PC-9 (cell line): ENCODE measurements at places on chromosomes 1 and 21. TPM values are rescaled to one million over a fixed set of nuclear protein-coding genes. Genes with fewer than 3 reads are reported as not detected.

GRCh38 chr1:207145401-207146058 lies 41.5 kb downstream of the C4BPA start:
- H3K27ac ChIP-seq, result no peak overlapping the region
- no peak overlapping the region for H3K4me3 ChIP-seq
- H3K27me3 ChIP-seq, result no peaks in the 10 kb centered on the region
- no peak for DNase-seq

- H3K4me1 ChIP-seq, result peaks cover 16% of the 10 kb centered on the region
- H3K27ac ChIP-seq, result no peak overlapping the region
- H3K27me3 ChIP-seq, result no peaks in the 10 kb centered on the region
- H3K36me3 ChIP-seq, result no peaks in the 10 kb centered on the region
- DNase-seq, result no peak
Observed at GRCh38 chr21:36913247-36914169, 53.0 kb downstream of the HLCS start.

DNA sequence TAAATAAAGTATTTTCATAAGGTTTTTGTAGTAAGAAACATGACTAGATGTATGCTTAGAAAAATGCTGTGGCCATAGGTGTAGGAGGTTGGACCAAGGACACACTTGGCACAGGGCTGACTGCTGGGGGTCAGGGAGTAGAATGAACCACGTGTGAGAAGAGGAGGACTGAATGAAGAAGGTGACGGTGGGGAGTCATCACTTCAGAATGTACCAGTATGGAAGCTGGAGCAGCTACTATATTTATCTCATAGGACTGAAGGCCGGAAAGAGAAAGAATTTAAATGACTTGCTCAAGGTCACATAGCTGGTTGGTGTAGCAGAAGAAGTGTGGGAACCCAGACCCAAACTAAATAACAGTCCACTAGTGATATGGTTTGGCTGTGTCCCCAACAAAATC lies 79.8 kb upstream of the HAO2 start:
- no peak overlapping the region for H3K4me3 ChIP-seq
- H3K4me1 ChIP-seq, result 0 out of 2 replicates have a peak, but pooled peaks cover 4% of the 10 kb centered on the region
- H3K27me3 ChIP-seq, result no peaks in the 10 kb centered on the region
- H3K27ac ChIP-seq, result no peak overlapping the region
- no peak for DNase-seq

- no peak overlapping the region for H3K4me3 ChIP-seq
- DNase-seq, result no peak
- no peaks in the 10 kb centered on the region for H3K4me1 ChIP-seq
- H3K27ac ChIP-seq, result no peak overlapping the region
Observed at GRCh38 chr1:10986525-10986890, 25.9 kb upstream of the TARDBP start.

DNA sequence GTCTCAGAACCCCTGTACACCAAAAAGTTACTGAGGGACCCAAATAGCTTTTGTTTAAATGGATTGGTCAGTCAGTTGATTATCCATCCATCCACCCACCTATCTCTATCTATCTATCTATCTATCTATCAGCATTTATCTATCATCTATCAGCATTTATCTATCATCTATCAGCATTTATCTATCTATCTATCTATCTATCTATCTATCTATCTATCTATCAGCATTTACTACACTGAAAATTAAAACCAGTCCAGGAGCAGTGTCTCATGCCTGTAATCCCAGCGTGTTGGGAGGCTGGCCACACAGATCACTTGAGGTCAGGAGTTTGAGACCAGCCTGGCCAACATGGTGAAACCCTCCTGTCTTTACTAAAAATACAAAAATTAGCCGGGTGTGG lies 47.1 kb downstream of the CLSTN1 start:
- no peak overlapping the region for H3K4me3 ChIP-seq
- H3K27me3 ChIP-seq, result no peaks in the 10 kb centered on the region
- H3K36me3 ChIP-seq, result no peaks in the 10 kb centered on the region
- H3K4me1 ChIP-seq, result no peaks in the 10 kb centered on the region
- DNase-seq, result no peak

DNA sequence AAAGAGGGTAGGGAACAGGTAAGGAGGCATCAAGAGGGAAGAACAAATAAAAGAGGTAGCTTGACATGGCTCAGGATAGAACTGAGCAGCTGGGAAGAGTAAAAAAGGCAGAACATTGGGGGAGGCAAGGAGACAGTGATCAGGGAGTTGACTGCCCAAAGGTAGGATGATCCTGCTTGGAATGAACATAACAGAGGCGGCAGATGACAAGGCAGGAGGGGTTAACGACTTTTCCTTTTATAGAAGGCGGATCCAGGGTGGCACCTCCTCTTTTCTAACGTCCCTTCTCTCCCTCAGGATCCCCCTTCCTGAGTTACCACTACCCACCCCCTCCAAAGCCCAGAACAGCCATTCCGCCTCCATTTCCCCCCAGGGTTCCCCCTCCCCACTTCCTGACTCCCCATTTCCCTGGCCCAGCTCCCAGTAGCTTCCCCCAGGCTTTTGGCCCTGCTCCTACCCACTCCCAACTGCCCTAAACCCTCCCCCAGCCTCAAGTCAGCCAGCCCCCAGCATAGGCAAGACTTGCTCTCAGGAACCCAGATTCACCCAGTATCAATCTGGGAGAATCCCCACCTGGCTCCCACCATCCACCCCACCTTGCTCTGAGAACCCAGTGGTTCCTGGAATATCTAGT lies 769 bp upstream of the ADAMTS4 start:
- peaks cover 9% of the 10 kb centered on the region for H3K36me3 ChIP-seq
- H3K27ac ChIP-seq, result no peak overlapping the region
- H3K4me1 ChIP-seq, result peaks cover 19% of the 10 kb centered on the region
- no peak for DNase-seq
- no peaks in the 10 kb centered on the region for H3K27me3 ChIP-seq

DNA sequence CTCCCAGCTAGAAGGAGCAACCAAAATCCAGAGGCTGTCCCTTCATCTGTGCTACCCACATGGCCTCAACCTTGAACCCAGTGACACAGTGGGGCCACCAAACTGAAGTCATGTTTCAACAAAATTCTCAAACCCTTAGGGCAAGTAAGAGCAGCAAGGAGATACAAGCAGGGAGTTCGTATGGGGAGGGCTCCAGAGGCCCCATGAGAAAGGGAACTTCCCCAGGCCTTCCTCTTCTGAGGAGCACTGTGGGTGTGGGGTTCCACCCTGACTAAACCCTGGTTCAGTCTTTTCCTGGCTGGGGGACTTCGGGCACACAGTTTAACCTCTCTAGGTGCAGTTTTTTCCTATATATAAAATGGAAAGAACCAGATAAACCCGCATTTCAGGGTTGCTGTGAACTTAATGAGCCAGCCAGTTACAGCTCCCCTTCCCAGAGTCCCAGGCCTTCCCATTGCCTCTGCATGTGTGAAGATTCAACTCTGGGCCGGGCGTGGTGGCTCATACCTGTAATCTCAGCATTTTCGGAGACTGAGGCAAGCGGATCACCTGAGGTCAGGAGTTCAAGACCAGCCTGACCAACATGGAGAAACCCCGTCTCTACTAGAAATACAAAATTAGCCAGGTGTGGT lies 8.0 kb upstream of the THEMIS2 start:
- peak; percentile 59 for DNase-seq
- no peaks in the 10 kb centered on the region for H3K36me3 ChIP-seq
- peaks cover 25% of the 10 kb centered on the region for H3K4me1 ChIP-seq
- no peak overlapping the region for H3K4me3 ChIP-seq
- peak overlapping the region; percentile 61 for H3K27ac ChIP-seq
- H3K27me3 ChIP-seq, result no peaks in the 10 kb centered on the region

- peak; percentile 94 for DNase-seq
- H3K27ac ChIP-seq, result peak overlapping the region; percentile 61
- H3K27me3 ChIP-seq, result no peaks in the 10 kb centered on the region
- no peaks in the 10 kb centered on the region for H3K36me3 ChIP-seq
- peak overlapping the region; percentile 25; the same call in 1 of the 2 replicates for H3K4me3 ChIP-seq
Observed at GRCh38 chr1:9825093-9826074, 1.6 kb upstream of the CLSTN1 start.

DNA sequence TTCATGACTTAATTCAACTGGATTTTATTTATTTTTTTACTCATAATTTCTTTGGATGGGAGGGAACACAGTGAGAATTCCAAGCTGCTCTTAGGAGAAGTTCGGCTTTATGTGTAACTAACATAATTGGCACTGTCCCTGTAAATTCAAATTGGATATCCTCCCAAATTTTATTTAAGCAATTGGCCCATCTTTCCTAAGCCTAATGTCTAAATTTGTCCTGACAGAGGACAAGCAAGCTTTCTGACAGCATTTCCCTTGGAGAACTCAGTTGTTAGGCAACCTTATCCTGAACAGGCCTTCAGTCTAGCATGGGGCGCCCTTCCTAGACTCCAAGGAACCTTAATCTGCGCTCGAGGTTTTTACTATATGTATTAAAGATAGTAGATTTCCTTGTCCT lies 550.3 kb downstream of the NUF2 start:
- H3K27ac ChIP-seq, result no peak overlapping the region
- no peaks in the 10 kb centered on the region for H3K4me1 ChIP-seq
- DNase-seq, result no peak
- no peaks in the 10 kb centered on the region for H3K36me3 ChIP-seq

DNA sequence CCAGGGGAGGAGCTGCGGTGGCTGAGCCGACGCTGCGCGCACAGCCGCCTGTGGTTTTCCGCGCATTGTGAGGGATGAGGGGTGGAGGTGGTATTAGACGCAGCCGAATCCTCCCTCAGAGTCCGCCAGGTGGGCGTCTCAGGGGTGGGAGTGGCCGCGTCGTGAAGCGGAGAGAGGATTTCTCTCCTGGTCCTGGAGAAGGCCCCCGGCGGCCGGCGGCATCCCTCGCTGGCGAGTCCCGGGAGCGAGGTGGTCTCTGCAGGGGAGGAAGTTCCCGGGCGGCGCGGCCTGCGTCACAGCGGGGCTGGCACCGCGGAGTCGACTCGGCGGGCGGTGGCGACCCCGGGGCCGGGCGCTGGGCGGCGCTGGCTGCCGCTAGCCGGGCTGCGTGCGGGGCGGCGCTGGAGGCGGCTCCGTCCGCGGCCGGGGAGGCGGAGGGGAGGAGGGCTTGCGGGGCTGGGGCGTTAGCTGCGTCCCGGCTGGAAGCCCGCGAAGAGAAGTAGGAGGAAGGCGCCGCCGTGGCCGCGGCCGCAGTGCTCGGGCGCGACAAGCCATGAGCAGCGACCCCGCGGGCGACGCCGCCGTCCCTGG lies at the start of gene LRRC8C:
Gene LRRC8C, plus strand, starts transcription at position 464 of the 591 bp plus-strand sequence. CDS start 53,354 bp downstream, outside the sequence.
- peak within 1 kb of the TSS; percentile 77 for H3K4me3 ChIP-seq
- peaks cover 37% of the 10 kb centered on the region for H3K4me1 ChIP-seq
- DNase-seq, result peak; percentile 81
- H3K36me3 ChIP-seq, result no peaks in the 10 kb centered on the region
- no peak within 1 kb of the TSS for H3K27ac ChIP-seq

GRCh38 chr21:15795533-15795932 lies 65.8 kb downstream of the USP25 start:
- no peaks in the 10 kb centered on the region; the same call in 1 of the 2 replicates for H3K36me3 ChIP-seq
- H3K4me3 ChIP-seq, result no peak overlapping the region
- no peaks in the 10 kb centered on the region for H3K4me1 ChIP-seq
- DNase-seq, result no peak
- H3K27me3 ChIP-seq, result no peaks in the 10 kb centered on the region

- DNase-seq, result no peak
- no peaks in the 10 kb centered on the region for H3K4me1 ChIP-seq
- H3K27me3 ChIP-seq, result no peaks in the 10 kb centered on the region
- no peaks in the 10 kb centered on the region for H3K36me3 ChIP-seq
- H3K27ac ChIP-seq, result no peak overlapping the region
Observed at GRCh38 chr1:198726455-198726854, 87.6 kb downstream of the PTPRC start.

GRCh38 chr1:214634267-214634666 lies 31.3 kb downstream of the CENPF start:
- H3K4me1 ChIP-seq, result no peaks in the 10 kb centered on the region; the same call in 1 of the 2 replicates
- no peak for DNase-seq
- H3K27ac ChIP-seq, result no peak overlapping the region
- no peaks in the 10 kb centered on the region for H3K27me3 ChIP-seq
- H3K4me3 ChIP-seq, result no peak overlapping the region

DNA sequence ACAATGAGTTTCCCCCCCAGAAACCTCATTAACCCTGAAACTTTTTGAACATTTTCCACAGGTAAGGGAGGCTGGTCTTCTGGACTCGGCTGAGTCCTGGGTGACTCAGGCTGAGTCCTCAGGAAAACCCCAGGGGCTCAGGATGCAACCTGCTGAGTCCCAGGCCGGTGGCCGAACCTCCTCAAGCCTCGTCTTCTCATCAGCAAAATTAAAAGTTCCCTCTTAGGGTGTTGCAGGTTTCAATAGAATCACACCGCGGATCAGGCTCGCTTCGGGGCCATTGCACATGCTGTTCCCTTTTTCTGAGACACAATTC lies 35.0 kb upstream of the GRHL3 start:
- H3K4me1 ChIP-seq, result peaks cover 59% of the 10 kb centered on the region
- peak overlapping the region; percentile 94 for H3K27ac ChIP-seq
- no peak for DNase-seq

- no peak overlapping the region for H3K4me3 ChIP-seq
- H3K4me1 ChIP-seq, result no peaks in the 10 kb centered on the region
- H3K36me3 ChIP-seq, result no peaks in the 10 kb centered on the region
- no peak for DNase-seq
- no peaks in the 10 kb centered on the region for H3K27me3 ChIP-seq
- H3K27ac ChIP-seq, result no peak overlapping the region
Observed at GRCh38 chr1:11187931-11188330, 1.2 kb upstream of the ANGPTL7 start.

DNA sequence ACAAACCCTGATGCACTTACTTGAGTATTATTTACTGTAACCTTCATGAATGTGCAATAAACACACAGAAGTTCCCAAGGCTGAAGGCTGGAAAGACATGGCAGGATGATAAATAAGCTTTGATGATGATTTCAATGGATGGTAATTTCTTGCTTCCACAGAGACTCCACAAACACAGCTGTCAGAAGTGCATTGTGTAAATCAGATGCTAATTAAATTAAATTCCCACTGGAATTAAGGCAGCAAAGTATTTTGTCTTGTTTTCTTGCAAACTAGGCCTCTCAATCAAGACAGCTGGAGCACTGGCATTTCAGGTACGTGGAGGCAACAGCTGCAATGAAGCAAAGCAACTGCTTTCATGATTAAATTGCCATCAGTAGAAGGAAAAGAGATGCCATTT lies 24.1 kb downstream of the FAM177B start:
- no peak overlapping the region for H3K4me3 ChIP-seq
- no peak overlapping the region for H3K27ac ChIP-seq
- DNase-seq, result no peak
- H3K36me3 ChIP-seq, result no peaks in the 10 kb centered on the region

- peak overlapping the region; percentile 60 for H3K27ac ChIP-seq
- no peaks in the 10 kb centered on the region for H3K36me3 ChIP-seq
- no peaks in the 10 kb centered on the region for H3K27me3 ChIP-seq
- DNase-seq, result peak; percentile 64
Observed at GRCh38 chr1:63772876-63773275, 941 bp upstream of the ROR1 start.

- H3K4me3 ChIP-seq, result no peak overlapping the region
- H3K27me3 ChIP-seq, result peaks cover 32% of the 10 kb centered on the region
- H3K4me1 ChIP-seq, result peaks cover 6% of the 10 kb centered on the region; the same call in 1 of the 2 replicates
- H3K27ac ChIP-seq, result no peak overlapping the region
- DNase-seq, result no peak
- H3K36me3 ChIP-seq, result no peaks in the 10 kb centered on the region
Observed at GRCh38 chr1:160063176-160063575, 6.8 kb downstream of the KCNJ10 start.

Gene ELF3
- total RNA-seq, result 295 and 318 TPM in 2 replicates

Gene SLAMF9
- 0.58 and 0.94 TPM in 2 replicates for total RNA-seq

Gene CYP2J2
- total RNA-seq, result 1.6 and 2.1 TPM in 2 replicates

Gene TDRD5
- total RNA-seq, result not detected in 2 replicates

Gene LENEP
- 1.2 and 1.3 TPM in 2 replicates for total RNA-seq

Gene MAP7D1
- 150 and 173 TPM in 2 replicates for total RNA-seq

Gene LAX1
- total RNA-seq, result not detected in 2 replicates

Gene C1orf115
- total RNA-seq, result 5.6 and 6.5 TPM in 2 replicates

Gene RGL1
- 2.1 and 2.6 TPM in 2 replicates for total RNA-seq

Gene CDK18
- 35.3 and 36.2 TPM in 2 replicates for total RNA-seq

Gene SHISA4
- total RNA-seq, result 22.4 and 28.6 TPM in 2 replicates

Gene UTS2
- 12.8 and 23.8 TPM in 2 replicates for total RNA-seq

Gene NMNAT1
- total RNA-seq, result 10.1 and 13.4 TPM in 2 replicates
